ENCODE measurements at places on chromosomes 1 and 21.

GRCh38 chr1:28298438-28298837, 30.4 kb upstream of the MED18 start:
- no peak for DNase-seq

GRCh38 chr21:43717967-43718871, 710 bp upstream of the PDXK start:
- DNase-seq, result no peak

GRCh38 chr1:176055398-176055797, 151.7 kb downstream of the COP1 start:
- DNase-seq, result no peak

GRCh38 chr1:38064197-38064903, 17.8 kb upstream of the POU3F1 start:
- no peak for DNase-seq

- no peak for DNase-seq
Observed at GRCh38 chr1:206540044-206540780, 32.9 kb downstream of the RASSF5 start.

DNA sequence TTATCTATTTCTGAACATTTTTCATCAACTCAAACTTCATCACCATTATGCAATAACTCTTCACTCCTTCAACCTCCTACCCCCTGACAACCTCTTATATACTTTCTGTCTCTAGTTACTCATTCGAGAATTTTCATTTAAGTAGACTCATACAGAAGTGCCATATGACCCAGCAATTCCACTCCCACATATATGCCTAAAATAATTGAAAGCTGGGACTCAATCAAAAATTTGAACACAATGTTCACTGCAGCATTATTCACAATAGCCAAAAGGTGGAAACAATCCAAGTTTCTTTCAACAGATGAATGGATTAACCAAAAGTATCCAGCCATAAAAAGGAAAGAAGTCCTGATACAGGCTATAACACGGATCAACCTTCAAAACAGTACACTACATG, 24.1 kb downstream of the COL11A1 start:
- DNase-seq, result no peak

- DNase-seq, result no peak
Observed at GRCh38 chr1:61121631-61122030, 39.3 kb downstream of the NFIA start.

DNA sequence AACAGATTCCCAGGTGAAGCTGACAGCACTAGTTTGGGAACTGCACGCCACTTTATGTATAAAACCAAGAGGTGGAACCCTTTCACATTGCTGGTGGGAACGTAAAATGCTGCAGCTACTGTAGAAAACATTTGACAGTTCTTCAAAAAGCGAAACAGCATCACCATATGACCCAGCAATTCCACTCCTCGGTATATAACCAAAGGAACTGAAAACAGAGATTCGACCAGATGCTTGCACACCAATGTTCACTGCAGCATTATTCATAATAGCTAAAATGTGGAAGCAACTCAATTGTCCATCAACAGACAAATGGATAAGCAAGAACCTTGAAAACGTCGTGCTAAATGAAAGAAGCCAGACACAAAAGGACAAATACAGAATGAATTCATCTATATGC, 17.5 kb downstream of the RSPH1 start:
- no peak for DNase-seq

GRCh38 chr1:245957427-245957826, 549.7 kb downstream of the SMYD3 start:
- DNase-seq, result no peak

DNA sequence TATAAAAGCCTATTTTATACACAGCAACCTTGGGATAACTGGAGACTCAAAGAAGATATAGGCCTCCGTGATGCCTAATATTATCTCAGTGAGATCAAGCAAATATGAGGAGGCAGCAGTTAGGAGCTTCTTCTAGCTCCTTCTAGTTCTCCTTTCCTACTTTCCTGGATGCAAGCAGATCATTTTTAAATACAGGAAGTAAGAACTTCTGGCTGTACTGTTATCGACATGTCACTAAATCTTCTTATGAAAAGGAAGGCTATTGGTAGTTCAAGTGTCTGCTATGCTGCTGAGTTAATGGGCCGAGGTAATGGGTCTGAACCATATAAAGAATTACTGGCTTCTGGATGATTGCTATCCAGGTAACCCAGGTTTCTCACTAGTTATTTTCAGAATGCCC, 15.9 kb downstream of the HSPA13 start:
- no peak for DNase-seq

DNA sequence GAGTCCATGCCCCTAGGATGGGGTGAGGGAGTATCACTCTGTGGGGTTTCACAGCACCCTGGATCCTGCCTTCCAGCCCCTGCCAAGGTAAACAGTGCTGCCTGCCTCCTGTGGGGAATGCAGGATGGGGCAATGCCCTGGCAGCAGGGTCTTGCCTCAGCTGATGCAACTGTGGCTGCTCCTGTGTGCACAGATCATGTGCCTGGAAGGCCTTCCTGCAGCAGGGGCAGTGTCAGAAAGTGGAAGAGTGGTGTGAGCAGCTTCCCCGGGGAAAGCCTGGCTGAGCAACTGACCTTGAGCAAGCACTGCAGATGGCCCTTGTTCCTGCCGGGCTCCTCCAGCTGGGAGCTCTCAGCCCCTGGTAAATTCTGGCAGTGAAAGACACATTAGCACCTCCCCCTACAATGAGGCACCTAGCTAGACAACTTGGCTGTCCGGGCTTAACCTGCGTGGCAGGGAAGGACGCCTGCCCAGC, 9.9 kb downstream of the TOR3A start:
- no peak for DNase-seq
